ENCODE measurements at places on chromosomes 5 and 9.

DNA sequence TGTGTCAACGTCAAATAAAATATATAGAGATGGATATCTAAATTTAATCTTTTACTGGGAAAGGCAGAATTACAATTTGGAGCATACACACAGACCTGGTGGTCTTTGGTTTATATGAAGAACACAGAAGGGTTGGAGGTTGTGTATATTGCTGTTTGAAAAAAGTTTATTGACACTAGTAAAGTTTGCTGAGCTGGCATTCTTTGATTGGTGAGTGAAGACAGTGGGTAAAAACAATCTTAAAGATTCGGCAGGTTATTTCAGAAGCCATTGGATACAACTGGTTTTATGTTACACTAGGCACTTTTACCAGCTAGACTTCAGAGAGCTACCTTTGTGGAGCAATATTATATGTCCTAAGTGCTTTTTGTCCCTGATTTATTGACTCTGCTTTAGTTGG, 27.2 kb downstream of the IZUMO3 start:
- no peak for DNase-seq

DNA sequence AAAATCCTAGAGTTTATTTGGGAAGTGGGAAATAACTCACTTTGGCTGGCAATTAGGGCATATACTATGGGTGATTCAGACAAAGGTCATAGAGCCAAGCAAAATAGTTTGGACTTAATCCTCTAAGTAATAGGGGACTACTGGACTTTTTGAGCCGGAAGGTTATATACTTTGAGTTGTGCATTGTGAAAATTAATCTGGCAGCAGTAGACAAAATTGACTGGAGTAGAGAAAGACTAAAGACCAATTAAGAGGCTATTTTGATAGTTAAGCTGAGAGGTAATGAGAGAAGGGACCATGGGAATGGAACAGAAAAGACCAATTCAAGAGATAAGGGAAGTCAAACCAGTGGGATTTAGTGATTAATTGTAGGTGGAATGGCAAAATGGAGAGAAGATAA, 28.9 kb downstream of the COX7C start:
- no peak for DNase-seq

GRCh38 chr9:21856301-21857094, 54.1 kb downstream of the MTAP start:
- DNase-seq = no peak

DNA sequence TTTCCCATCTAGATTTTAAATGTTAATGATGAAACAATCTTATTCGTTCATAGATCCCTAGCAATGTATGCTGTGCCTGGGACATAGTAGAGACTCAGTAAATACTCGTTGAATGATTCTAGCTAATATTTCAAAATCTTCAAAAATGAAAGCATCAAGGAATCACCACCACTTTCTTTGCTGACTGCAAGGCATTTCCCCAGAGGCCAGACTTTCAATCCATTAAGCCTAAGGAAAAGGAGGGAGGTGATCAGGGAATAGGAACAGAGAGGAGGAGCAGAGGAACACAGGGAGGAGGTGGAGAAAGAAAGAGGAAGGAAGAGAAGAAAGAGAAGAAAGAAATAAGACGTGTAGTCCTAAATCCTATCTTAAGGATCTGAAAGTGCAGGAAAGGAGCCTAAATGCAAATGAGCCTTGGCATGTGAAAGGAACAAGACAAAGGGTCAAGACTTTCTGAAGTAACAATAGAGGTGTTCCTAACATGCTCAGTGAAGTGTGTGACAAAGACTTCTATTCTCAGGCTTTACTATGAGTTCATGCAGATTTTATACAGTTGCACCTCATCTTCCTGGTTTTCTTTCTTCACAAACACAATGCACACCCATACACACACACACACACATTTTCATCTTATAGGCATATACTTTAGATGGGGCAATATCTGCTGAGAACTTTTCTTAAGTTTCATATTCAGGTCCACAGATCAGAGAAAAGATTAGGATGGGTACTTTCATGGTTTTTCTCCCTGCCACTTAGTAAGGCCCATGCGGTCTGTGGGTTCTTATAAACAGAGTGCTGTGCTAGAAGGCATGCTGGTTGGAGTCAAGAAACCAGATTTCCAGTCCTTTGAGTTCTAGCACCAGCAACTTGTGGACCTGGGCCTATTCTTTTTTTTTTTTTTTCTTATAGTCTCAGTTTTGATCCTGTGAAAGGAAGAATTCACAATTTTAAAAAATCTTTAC, 512.2 kb upstream of the TNC start:
- no peak for DNase-seq

GRCh38 chr5:173974688-173975239, 14.2 kb upstream of the C5orf47 start:
- DNase-seq = no peak

- no peak for DNase-seq
Measured at GRCh38 chr9:116724123-116724522, 37.0 kb downstream of the TRIM32 start.

GRCh38 chr5:122078116-122079110, at the start of gene LOX:
Gene LOX, minus strand, starts transcription at chr5:122078259. Its CDS starts 274 bp downstream, at chr5:122077985.
- DNase-seq = no peak

DNA sequence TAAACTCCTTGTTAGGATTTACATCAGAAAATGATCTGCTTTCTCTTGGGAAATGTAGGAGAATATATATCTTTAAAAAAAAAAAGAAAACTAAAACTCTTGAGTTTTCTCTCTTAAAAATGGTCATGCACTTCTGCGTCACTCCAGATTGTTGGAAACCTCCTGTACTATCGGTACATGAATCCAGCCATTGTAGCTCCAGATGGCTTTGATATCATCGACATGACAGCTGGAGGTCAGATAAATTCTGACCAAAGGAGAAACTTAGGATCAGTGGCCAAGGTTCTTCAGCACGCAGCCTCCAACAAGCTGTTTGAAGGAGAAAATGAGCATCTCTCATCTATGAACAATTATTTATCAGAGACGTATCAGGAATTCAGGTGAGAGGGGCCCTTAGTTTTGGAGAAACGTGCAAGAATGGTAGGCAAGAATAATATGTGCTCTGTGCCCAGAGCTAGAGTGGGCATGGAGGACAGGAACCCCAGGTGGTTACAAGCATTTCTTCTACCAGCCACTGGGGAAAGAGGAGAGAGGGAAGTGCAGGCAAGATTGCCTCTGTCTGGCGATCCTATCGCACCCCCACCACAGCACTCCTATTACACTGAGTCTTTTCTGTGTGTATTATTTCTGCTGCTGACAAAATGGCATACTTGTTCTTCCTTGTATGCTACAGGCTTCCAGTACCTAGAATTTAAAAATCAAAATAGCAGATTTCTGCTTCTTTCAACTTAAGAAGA, 41.4 kb upstream of the F2R start:
- DNase-seq = no peak

GRCh38 chr5:73373814-73374510, 74.6 kb downstream of the FOXD1 start:
- DNase-seq = no peak

DNA sequence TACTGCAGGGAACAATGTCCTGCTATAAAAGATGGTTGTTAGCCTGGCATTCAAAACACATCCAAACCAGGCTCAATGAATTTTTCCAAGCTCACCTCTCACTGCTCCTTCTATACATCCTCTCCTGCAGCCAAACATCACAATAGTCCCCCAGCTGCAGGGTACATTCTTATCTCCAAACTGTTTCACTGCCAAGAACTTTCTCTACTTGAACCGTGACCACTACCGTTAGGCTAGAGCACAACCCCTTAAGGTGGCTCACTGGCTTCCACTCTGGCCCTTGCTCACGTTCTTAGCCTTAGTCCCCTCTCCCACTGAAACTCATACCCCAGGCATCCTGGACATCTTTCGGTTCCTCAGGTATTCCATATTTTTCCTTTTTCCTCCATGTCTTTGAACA, 29.0 kb upstream of the ANXA6 start:
- DNase-seq = no peak

GRCh38 chr5:58087123-58087522, 372.8 kb downstream of the PLK2 start:
- DNase-seq = no peak

- no peak for DNase-seq
Measured at GRCh38 chr5:51389288-51389576, 6.0 kb downstream of the ISL1 start.

GRCh38 chr5:152532714-152533113, 127.6 kb upstream of the NMUR2 start:
- DNase-seq = no peak

GRCh38 chr5:123433596-123433995, 10.4 kb upstream of the CEP120 start:
- no peak for DNase-seq

DNA sequence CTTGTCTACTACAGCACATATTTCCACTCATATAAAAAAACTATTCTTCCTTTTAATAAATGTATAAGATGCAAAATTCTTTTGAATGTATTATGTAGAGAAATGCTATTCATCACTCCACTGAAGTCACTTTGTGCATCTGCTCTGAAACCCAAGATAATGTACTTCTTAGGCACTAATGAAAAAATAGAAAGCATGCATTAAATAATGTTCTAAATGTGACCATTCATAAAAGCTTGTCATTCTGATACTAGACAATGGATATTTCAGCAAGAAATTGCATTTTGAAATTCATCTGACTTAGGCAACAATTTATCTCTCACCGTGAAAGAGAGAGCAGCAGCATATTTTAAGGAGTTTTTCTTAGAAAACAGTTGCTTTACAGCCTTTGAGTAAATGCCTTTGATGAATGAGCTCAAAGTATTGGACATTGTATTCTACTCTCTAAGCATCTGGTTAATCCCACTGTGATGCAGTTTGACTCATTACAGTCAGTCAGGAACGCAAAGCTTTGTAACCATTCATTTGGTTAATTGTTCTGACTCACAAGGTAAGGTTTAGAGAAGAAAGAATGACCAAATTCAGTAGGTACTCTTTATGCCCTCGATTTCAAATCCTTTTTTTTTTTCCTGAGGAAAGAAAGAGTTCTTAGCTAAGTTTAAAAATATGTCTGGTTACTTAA, 2233.8 kb upstream of the C9orf72 start:
- DNase-seq = no peak

DNA sequence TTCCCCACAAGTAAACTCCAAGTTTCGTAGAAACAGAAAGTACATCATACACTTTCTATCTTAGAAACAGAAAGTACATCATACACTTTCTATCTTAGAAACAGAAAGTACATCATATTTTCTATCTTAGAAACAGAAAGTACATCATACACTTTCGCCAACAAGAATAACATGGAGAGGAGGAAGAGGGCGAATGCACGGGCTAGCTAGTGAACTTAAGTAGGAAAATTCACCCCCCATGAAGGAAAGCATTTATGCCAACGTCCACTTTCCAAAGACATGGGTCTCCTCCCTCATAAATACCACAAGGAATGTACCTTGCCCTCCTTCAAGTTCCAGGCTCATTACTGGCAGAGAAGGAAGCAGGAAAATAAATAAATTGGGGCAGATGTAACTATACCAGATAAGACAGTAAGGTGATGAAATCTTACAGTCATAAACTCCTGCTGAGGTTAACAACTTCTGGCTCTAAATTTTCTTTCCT, 64.7 kb downstream of the FRMD3 start:
- DNase-seq = no peak

- no peak for DNase-seq
Measured at GRCh38 chr9:112605518-112605917, 112.4 kb downstream of the INIP start.

DNA sequence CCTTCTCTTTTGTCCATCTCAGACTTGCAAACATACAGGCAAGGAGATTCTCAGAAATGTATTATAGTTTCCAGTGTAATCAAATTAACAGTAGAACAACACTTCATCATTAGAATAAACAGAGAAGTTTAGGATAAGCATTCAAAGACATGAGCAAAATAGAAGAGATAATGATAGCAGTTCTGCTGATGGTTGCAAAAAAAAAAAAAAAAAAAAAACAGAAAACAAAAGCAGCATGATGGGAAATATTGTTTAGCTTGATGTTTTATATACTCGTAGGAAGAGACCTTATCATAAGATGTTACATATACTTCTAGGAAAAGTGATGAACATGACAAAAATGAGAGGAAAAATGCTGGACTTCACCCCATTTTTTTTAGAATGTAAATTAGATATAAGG, 1356.2 kb downstream of the MAT2B start:
- DNase-seq = no peak

- DNase-seq = no peak
Measured at GRCh38 chr5:3353561-3353960, 242.1 kb upstream of the IRX1 start.

DNA sequence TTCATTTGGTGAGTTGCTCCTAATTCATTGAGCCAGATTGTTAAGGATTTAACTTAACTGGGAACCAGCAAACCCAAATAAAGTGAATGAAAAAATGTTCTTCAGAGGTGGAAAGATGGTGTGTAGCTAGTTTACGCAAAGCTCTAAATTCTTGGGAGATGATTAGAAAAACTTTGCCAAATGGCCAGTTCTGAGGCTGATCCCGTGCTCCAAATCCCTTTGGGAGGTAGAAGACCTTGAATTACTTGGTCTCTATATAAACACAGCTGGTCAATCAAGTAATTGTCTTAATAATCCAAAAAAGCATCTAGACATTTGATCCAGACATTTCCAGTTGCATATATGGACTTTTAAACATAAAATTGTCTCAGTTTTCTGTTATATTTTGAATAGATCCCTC, 11.4 kb downstream of the ACTL7B start:
- DNase-seq = no peak

DNA sequence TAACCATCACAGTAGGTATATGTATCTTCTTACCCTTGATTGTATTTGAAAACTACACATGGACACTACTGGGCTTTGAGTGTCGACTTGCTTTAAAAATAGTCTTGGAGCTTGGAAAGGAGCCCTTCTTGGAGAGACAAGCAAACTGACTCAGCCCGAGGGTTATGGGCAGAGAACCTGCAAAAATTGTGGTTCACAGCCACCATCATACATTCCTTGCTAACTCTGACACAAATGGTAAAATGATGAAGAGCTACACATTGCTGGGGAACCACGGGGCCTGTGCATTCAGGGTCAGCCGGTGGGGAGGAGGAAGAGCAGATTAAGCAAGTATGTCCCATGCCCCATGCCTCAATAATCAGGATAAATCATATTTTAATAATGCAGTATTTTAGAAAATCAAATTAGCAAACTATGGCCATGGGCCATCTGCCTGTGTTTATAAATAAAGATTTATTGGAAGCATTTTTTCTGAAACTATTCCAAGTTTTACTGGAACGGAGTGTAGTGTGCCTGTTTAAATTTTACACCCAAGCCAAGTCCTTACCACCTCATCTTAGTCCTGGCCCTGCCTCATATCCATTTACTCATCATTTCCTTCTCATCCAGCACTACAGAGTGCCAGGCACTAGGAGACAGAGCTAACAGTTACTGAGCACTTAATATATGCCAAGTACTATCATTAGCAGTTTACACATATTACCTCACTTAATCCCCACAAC, 195.7 kb downstream of the PALM2AKAP2 start:
- no peak for DNase-seq

GRCh38 chr5:83683836-83684235, 36.8 kb downstream of the HAPLN1 start:
- no peak for DNase-seq
